ENCODE measurements at places on chromosomes 6 and 20. TPM values are rescaled to one million over a fixed set of nuclear protein-coding genes. Genes with fewer than 3 reads are reported as not detected.

Gene BTNL2
- total RNA-seq: not detected

- peak; percentile 79 for DNase-seq
These were observed 889 bp upstream of the FLOT1 start for GRCh38 chr6:30743099-30744053.

- DNase-seq: peak; percentile 79
These were observed 41.9 kb upstream of the SUPT3H start for GRCh38 chr6:45419571-45420082.

Gene COL11A2
- 0.41 TPM for total RNA-seq

GRCh38 chr6:30915591-30915946 is 1.5 kb downstream of the VARS2 start:
- DNase-seq: no peak

GRCh38 chr6:75893058-75893775 is 144.2 kb downstream of the MYO6 start:
- no peak for DNase-seq

DNA sequence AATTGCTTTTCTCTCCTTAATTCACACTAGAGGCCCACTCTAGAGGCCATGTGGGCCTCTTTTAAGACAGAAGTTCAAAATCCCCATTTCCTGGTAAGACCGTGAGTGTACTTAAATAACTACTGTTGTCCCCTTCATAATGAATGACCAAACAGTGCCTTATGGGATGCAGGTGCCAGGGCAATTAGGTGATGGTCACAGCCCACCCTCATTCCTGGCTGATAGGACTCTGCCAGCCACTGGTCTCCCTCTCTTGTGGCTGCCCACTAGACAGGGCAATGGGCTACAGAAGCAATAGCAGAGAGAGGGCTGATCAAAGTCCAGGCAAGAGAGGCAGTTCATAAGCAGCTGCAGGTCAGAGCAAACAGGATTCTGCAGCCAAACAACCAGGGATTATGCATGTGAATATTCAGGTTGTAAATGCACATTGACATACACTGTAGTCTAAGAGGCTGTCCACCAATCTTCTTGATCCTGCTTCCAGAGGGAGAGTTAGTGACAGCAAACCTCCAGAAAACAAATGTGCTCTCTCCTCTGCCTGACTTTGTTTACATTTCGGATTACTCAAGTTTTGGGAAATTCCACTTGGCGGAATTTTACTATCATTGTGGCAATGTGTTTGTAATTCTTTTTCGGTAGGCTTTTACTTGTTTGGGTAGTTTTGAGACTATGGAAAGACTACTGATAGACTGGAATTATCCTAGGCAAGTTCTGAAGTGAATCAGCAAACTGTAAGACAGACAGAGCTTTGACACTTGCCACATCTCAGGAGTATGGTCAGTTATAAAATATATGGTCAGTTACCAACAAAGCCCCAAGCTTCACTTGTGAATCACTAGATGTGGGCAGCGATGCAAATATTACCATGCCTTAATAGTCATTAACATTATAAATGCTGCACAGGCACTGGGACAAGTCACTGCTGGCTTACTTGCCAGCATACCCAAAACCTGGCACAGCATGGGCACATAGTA is 12.8 kb downstream of the PTPRK start:
- no peak for DNase-seq

DNA sequence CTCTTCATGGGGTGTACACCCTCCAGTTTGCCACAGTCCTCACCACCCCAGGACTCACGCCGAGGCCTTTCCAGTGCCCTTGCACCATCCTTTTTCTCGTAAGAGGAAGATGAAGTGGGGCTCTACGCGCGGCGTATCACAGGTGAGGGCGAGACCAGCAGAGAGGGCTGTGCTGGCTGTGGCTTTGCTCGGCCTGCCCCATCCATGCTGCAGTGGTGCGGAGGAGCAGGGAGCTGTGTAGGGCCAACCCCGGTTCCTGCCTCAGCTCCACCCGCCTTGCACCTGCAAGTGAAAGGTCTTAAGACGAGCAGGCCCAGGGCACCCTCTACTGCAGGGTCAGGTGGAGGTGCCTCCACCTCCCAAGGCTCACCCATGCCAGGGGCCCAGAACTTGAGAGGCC is 24.1 kb downstream of the RBCK1 start:
- DNase-seq: no peak

DNA sequence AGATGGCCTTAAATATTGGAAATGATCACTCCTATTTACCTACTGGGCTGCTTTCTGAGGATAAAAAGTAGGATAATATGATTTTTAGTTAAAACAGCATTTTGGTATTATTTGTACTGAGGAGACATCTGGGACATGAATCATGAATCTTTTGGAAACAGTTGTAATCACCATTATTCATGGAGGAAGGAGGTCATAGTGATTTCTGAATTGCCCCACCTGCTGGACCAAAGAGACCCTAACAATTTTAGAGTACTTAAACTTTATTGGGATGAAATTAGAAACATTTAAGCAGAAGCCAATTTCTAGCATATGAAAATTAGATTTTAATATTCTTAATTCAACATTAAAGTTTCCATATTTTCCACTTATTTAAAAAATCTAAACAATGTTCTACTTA is 108.4 kb upstream of the SIM1 start:
- no peak for DNase-seq

GRCh38 chr6:72064399-72064975 is 178.1 kb downstream of the RIMS1 start:
- DNase-seq: no peak

- DNase-seq: no peak
These were observed 6.9 kb upstream of the RBPJL start for GRCh38 chr20:45299786-45300185.

Gene FAM184A
- 3.9 TPM for total RNA-seq

DNA sequence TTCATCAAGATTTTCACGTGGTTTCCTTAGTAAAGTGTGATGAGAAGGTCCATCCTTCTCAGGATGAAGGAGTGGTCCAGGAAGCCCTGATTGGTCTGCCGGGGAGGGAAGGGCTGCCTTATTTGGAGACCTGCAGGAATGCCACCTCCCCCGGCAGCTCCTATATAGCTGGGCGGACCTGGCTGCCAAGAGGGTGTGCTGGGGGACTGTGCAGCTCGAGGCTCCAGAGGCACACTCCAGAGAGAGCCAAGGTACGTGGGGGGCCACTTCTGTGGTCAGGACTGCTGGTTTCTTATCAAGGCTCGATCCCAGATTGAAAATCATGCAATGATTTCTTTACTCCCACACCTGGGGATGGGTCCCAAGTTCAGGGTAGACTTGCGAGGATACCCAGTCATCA is at the start of gene PRND:
Gene PRND, plus strand, starts transcription at position 191 of the 400 bp plus-strand sequence. CDS start 2,643 bp downstream, outside the sequence.
- DNase-seq: no peak

Gene FAM83C
- total RNA-seq: not detected

GRCh38 chr6:159727717-159728445 is 575 bp downstream of the WTAP start:
- no peak for DNase-seq

- DNase-seq: no peak
These were observed 45.1 kb downstream of the CPNE5 start for GRCh38 chr6:36793913-36794712.

DNA sequence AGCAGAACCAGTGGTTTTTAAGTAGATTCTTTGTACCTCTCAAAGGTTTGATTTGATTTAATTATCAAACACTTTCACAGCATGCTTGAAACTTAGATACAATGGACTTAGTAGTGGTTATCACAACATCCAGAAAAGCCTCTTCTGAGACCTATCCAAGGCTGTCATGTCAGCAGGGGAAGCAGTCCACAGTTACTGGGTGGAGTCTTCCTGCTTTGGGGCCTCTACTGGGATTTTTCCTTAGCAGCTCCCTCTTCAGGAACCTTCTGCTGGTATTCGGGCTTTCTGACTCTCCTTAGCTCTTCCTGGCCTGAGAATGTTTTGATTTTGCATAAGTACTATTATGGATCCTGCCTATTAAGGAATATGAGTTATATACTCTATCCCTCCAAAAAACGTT is 36.0 kb downstream of the ARFGEF2 start:
- DNase-seq: no peak

Gene SLC26A8
- total RNA-seq: not detected

Gene ETV7
- 0.36 TPM for total RNA-seq

Gene ADGRB3
- 9.4 TPM for total RNA-seq

Gene FERMT1
- 0.36 TPM for total RNA-seq

Gene TMEM244
- not detected for total RNA-seq

DNA sequence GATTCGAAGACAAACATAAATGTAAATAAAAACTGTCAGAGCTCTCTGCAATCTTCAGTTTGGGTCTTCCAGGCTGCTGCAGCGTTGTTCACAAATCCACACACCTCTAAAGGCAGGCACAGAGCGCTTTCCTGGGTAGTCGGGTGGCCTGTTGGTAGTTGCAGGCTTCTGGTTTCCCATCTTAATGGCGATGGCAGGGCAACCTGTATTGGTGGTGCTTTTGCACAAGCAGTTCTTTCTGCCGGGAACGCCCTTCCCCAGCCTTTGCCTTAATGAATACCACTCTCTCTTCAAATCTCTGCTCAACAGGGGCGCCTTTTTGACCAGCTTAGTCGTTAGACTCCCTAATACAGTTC is 723 bp upstream of the IFT52 start:
- peak; percentile 61 for DNase-seq

Gene RIPOR2
- 10.9 TPM for total RNA-seq

GRCh38 chr6:100184473-100184872 is 190.4 kb upstream of the MCHR2 start:
- DNase-seq: no peak

DNA sequence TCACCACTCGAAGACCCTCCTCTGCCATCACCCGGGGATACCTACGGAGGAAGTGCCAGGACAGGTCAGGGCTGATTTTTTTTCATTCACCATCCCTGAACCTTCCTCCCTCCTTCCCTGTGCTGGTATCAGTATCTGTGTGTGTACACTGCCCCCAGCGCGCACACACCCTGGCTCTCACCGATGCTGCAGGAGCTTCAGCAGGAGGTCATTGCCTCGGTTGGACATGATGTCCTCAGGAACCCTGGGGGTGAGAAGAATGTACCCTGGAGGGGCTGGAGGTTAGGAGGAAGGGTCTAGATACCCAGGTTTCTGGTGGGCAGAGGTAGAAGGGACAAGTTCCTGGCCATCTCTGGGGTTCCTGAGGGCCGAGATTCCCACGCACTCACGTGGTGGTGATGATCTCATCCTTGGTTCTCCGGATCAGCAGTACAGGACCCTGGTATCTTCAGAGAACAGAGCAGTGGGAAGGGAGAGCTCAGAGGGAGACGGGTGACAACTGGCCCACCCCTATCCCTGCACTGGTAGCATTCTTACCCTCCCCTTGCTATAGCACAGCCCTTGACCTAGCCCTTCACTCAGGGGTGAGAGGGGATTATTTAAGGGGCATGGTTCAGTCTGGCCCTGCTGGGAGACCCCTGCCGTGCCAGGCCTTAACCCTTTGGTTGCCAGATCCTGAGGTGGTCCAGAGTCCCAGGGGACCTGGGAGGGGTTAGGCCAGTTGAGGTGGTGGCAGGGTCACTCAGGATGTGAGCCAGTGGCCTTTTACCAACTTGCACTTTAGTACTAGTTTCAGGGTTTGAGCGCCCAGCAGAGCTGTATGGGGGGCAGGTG is 7.2 kb upstream of the LY6G5C start:
- no peak for DNase-seq

- DNase-seq: no peak
These were observed 180.7 kb upstream of the UST start for GRCh38 chr6:148565930-148566663.

Gene IGF2R
- total RNA-seq: 41.3 TPM
